PC-3 (cell line): ENCODE measurements at places on chromosomes 7 and 10. TPM values are rescaled to one million over a fixed set of nuclear protein-coding genes. Genes with fewer than 3 reads are reported as not detected.
A peak's percentile ranks its signal among the peaks of the same experiment; 100 is the strongest.

DNA sequence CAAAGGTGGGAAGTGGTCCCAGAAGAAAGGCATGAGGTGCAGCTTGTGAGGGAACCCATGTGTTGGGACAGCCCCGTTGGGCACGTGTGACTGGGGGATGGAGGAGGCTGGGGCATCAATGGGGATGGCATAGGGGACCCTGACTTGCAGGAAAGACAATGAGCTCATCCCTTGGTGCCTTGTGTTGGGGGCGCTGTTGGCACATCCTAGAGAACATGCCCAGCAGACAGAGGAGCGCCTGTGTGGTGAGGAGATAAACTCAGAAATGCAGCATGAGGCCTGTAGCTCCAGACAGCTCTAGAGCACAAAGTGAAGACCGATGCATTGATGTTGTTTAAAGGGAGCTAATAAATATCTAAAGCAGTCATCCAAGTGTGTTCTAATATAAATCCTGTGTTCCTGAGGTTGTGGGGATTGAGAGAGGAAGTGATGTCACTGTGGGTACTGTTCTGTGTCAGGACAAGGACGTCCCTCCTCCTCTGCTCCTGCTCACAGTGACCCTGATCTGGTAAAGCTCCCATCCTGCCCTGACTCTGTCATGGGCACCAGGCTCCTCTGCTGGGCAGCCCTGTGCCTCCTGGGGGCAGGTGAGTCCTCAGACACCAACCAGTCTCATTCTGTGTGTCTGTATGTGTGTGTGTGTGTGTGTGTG, 126.1 kb upstream of the PRSS58 start:
- DNase-seq, result peak; percentile 25
- H3K4me3 ChIP-seq, result peak overlapping the region; percentile 39
- H3K36me3 ChIP-seq, result no peaks in the 10 kb centered on the region
- H3K27me3 ChIP-seq, result no peaks in the 10 kb centered on the region
- peak overlapping the region; percentile 93 for H3K27ac ChIP-seq

DNA sequence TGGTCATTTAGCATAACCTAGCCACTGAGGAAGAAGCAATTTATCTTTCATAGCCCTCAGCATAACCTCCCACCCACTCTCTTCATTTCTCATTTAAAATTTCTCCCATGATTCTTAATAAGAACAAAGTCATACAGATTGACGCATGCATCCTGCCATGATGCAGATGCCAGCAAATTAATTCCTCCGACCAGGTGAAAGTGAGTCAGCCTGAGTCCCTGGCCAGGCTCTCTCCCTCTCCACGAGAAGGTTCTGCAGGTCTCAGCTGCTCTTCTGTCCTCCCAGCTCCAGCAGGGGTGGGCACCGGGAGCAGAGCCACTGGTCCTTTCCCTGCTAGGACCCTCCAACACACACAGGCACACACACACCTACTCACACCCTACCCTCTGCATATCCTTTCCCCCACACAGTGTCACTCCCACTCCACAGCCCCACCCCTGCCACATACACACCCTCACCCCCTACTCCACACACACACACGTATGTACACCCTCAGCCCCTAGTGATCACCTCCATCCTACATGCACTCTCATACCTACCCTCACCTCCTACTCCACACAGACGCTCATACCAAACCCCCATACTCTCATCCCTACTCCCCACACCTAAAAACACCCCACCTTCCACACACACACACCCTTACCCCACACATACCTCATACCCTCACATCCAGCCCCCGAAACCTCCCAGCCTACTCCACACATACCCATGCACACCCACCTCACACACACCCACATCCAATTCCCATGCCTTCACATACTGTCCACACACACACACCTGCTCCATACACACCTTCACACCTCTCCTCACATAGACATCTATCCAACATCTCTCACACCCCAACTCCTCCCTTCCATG, 78.0 kb downstream of the FAM13C start:
- peaks cover 9% of the 10 kb centered on the region for H3K4me1 ChIP-seq
- peaks cover 10% of the 10 kb centered on the region; the same call in 1 of the 2 replicates for H3K27me3 ChIP-seq
- H3K27ac ChIP-seq, result 0 out of 2 replicates have a peak overlapping the region, but pooled peaks have one; percentile 25

- H3K27me3 ChIP-seq, result no peaks in the 10 kb centered on the region
- no peaks in the 10 kb centered on the region for H3K36me3 ChIP-seq
- H3K4me1 ChIP-seq, result no peaks in the 10 kb centered on the region
- no peak overlapping the region for H3K4me3 ChIP-seq
- DNase-seq, result no peak
Observed at GRCh38 chr10:8416192-8416701, 361.8 kb downstream of the GATA3 start.

- H3K4me3 ChIP-seq, result no peak overlapping the region
- H3K36me3 ChIP-seq, result no peaks in the 10 kb centered on the region
- no peak for DNase-seq
- no peak overlapping the region for H3K27ac ChIP-seq
Observed at GRCh38 chr10:111370101-111370500, 293.3 kb downstream of the ADRA2A start.

- H3K27ac ChIP-seq, result no peak overlapping the region
- no peaks in the 10 kb centered on the region for H3K36me3 ChIP-seq
- H3K27me3 ChIP-seq, result peaks cover 18% of the 10 kb centered on the region
Observed at GRCh38 chr10:45383682-45384330, 9.8 kb downstream of the ALOX5 start.

DNA sequence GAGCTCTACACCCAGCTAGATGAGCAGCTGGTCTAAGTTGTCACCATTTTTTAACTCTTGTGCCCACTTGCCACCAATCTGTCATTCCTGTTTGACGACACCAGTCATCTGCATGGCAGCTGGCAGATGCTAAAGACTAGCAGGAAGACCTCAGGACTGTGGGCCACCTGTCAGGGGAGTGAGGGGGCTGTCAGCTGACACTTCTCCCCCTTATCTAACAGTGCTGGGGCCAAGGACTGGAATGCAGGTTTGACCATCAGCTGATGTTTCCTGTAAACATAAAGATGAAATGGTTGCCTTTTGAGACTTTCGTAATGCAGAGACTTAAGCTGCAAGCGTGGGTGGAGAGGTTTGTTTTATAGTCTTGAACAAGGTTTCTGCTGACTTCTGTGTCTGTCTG, 93.5 kb downstream of the WNT2 start:
- no peak for DNase-seq
- no peaks in the 10 kb centered on the region for H3K4me1 ChIP-seq
- no peak overlapping the region for H3K27ac ChIP-seq
- H3K36me3 ChIP-seq, result no peaks in the 10 kb centered on the region

- no peaks in the 10 kb centered on the region for H3K27me3 ChIP-seq
- H3K27ac ChIP-seq, result no peak overlapping the region
- no peak overlapping the region for H3K4me3 ChIP-seq
Observed at GRCh38 chr10:15335508-15335907, 35.6 kb downstream of the FAM171A1 start.

GRCh38 chr7:157826566-157826965, 489.8 kb downstream of the DNAJB6 start:
- no peak for DNase-seq
- no peaks in the 10 kb centered on the region for H3K36me3 ChIP-seq
- no peak overlapping the region for H3K4me3 ChIP-seq
- H3K4me1 ChIP-seq, result no peaks in the 10 kb centered on the region

- H3K27ac ChIP-seq, result no peak overlapping the region
- H3K27me3 ChIP-seq, result no peaks in the 10 kb centered on the region
- no peaks in the 10 kb centered on the region for H3K4me1 ChIP-seq
- H3K36me3 ChIP-seq, result no peaks in the 10 kb centered on the region
- no peak overlapping the region for H3K4me3 ChIP-seq
Observed at GRCh38 chr7:556837-557557, 37.4 kb upstream of the PDGFA start.

Gene SFRP5
- not detected in 2 replicates for total RNA-seq

Gene CLRN3
- not detected in 2 replicates for total RNA-seq
